ENCODE measurements at places on chromosomes 16 and 17.

GRCh38 chr17:82503094-82503727 is 16.3 kb upstream of the FOXK2 start:
- DNase-seq: no peak

GRCh38 chr16:19595043-19595767 is 39.7 kb downstream of the VPS35L start:
- DNase-seq: no peak

DNA sequence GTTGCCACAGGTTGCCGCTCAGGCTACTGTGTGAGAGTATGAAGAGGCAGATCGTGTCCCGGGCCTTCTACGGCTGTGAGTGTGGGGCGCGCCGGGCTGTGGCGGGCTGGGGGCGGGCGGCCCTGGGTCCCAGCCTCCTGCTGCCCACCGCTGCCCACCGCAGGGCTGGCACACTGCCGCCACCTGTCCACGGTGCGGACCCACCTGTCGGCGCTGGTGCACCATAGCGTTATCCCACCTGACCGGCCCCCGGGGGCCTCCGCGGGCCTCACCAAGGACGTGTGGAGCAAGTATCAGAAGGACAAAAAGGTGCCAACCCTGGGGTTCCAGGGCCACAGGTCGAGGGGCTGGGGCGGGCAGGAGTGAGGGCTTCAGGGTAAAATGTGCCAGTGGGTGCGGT is 28.7 kb downstream of the MNT start:
- no peak for DNase-seq

DNA sequence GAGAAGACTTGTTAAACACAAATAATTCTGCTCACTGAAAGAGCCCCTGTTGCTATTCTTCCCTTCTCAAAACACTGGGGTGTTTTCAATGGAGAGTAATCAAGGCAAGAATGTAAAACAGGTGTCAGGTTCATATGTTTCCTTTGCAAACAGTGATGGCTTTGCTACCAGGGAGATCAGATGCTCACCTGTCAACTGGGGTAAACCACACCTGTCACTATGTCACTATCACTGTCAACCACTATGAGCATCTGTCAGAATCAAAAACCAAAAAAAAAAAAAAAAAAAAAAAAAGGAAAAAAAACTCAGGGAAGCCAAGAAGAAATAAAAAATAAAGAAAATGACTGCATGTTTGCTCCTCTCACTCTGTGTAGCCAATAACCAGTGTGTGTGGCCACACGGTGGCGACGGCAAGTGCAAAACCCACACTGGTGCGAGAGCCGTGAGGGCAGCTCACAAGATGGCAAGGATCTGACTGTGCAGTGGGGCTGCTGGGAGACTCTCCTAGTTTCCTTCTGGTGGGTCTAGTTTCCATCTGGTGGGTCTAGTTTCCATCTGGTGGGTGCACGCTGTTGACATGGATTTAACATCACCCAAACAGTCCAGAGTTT is 22.7 kb downstream of the USP22 start:
- no peak for DNase-seq

DNA sequence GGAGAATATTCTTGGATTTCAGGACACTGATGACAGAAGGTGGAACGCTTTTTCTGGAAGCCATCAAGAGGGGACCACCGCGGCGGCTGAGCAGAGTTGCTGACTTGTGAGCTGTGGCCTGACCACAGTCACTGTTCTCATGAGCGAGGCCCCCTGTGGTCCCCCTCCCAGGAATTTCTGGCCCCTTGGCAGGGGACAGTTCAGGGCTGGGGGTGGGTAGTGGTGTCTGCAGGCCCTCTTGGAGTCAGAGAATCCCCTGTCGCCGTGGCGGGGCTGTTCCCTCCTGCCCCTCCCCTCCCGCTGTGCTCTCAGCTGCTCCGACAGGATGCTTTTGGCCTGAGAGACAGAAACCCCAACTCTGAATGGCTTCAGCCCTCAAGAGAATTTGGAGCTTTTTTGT is 292.0 kb downstream of the SEC14L1 start:
- no peak for DNase-seq

- DNase-seq: no peak
Measured at GRCh38 chr17:71959154-71959553, 161.7 kb upstream of the SOX9 start.

DNA sequence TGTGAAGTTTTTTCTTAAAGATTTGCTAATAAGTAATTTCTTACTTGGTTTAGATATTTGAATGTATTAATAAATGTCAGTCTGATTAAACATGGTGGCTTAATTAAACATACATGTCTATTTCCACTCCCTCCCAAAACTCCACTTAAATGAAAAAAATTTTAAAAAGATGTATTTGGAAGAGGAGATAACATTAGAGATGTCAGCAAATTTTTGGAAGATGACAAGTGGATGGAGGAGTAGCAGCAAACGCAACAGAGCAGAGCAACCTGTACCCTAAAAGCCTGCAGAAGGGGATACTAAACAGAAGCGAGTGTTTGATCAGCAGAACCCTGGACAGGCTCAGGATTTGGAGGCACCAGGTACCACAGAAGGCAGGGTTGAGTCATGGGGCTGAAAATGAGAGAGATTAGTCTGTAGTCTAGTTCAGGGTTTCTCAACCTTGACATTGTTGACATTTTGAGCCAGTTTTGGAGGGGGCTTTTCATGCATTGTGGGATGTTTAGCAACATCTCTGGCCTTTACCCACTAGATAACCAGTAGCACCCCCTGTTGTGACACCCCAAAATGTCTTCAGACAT is 17.8 kb downstream of the LUC7L3 start:
- no peak for DNase-seq

GRCh38 chr16:74909665-74910064 is 75.3 kb downstream of the WDR59 start:
- no peak for DNase-seq

DNA sequence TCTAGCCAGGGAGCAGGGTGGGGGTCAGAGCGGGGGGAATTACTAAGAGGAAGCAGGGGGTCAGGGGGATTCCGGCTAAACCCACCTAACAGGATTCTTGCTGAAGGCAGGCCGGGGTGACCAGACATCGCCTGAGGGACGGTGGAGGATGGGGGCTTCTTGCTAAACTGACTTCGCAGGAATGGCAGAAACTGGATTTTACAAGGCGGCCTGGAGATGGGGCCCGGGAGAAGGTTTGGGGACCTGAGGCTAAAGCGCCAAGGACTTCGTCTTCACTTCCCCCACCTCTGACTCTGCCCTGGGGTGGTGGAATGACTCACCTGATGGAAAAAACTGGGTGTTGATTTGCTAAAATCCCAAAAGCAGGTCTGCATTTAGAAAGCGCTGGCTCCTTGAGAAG is 23.5 kb downstream of the LGALS3BP start:
- no peak for DNase-seq

DNA sequence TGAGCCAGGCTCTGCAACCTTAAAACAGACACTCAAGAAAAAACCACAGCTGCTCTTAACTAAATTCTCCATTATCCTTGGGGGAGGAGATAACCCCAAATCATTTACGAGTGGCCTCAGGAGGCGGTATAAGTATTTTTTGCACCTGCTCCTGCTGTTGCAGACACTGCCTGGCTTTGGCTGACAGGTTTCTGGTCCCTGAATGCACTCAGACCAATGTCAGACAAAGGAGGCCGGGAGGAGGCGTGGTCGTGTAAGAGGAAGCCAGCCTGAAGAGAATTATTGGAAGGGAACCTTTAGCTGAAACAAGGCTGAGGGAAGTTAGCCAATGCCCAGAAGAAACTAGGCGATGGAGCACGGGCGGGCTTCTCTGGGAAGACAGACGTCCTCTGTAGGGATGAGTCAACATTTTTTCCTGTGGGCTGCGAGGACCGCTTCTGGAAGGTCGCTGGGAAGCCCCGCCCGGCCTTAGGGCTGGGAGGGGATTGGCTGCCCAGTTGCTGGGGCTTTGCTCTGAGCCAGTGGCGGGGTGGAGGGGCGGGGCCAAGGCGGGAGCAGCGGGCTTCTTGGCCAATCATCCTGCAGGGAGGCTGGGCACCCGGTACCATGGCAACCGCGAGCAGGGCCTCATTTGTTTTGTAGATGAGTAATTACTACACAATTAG is 82.3 kb downstream of the CCDC182 start:
- no peak for DNase-seq

DNA sequence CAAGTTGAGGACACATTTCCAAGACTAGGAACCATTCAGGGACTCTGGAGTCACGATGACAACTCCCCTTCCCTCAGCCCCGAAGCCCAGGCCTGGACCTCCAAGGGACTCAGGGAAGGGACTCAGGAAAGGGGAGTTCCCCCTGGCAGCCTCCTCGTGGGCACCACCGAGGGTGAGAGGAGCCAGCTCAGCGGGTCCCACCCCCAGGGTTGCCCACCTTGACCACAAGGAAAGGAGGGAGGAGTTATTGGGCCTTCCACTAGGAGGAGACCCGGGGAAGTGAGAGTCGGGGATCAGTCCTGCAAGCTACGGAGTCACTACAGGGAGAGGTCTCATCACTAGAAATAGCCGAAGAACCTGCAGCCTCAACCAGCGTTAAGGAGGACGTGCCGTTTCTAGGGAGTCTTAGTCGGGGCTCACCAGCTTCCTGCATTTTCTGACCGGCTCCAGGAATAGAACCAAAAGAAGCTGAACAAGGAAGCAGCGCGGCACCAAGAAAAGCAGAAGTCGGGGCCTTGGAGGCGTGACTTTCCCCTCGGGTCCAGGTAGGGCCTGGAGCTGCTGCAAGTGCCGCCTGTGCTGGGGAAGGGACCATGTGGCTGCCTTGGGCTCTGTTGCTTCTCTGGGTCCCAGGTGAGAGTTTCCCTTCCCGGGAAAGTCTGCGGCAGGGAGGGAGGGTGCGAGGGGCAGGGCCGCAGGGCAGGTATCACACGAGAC is at the start of gene CD300A:
CD300A (plus strand) TSS at position 524 of the 717 bp plus-strand sequence; CDS start at position 594, 70 bp downstream.
- DNase-seq: no peak

GRCh38 chr16:62974424-62974823 is 938.2 kb upstream of the CDH8 start:
- DNase-seq: no peak

DNA sequence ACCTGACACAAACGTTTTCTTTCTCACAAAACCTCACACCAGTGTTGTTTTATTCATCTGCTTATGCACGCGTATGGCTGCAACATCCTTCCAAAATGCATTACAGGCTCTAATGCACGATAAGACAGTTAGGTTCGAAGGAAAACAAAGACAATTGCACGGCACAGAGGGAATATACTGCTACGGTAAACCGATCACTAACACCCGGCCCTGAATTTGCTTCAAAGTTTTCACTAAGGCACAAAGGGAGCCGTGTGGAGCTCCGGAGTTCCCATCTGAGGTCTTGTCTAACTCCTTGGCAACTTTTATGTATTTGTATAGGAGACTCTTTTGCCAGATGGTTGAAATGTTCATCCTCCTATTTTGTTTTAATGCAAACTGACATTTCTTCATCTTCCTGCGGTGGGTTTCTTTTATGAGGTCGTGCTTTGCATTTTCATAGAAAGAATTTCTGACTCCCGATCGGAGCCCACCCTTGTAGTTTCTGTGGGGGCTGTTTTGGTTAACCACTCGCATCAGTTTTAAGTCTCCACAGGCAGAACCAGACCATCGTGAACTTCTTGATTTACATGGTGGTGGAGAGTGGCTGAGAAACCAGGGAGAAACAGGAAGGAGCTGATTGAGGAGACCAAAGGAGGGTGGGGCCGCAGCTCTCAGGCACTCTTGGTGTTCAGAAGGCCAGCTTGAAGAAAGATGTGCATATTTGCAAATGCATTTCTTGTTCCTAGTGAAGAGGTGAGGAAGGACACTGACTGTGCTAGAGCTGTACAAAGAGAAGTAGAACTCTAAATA is 516.8 kb downstream of the MAF start:
- DNase-seq: no peak

- DNase-seq: no peak
Measured at GRCh38 chr16:9484426-9484825, 393.0 kb downstream of the HAPSTR1 start.
